ENCODE measurements at places on chromosomes 16 and 17. TPM values are rescaled to one million over a fixed set of nuclear protein-coding genes. Genes with fewer than 3 reads are reported as not detected.

DNA sequence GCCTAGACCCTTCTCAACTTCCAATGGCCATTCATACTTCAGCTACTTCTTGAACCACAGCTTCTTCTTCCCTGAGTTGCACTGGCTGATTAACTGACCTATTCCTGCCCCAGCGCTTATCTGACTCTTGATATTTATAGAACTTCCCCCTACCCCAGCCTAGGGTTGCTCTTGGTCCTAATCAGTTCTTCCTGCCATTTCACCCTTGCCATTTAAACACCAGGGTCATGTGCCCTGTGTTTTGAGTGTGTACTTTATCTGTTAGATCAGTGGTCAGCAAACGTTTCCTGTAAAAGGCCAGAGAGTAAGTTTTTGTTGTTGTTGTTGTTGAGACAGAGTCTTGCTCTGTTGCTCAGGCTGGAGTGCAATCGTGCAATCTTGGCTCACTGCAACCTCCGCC is 82.4 kb upstream of the COX10 start:
- peaks cover 5% of the 10 kb centered on the region for H3K36me3 ChIP-seq
- H3K4me3 ChIP-seq = no peak overlapping the region
- peaks cover 12% of the 10 kb centered on the region for H3K4me1 ChIP-seq
- H3K27ac ChIP-seq = no peak overlapping the region
- DNase-seq = no peak

- H3K36me3 ChIP-seq = no peaks in the 10 kb centered on the region
- no peak overlapping the region for H3K27ac ChIP-seq
- no peak for DNase-seq
Observed at GRCh38 chr17:73718912-73719311, 74.7 kb upstream of the SDK2 start.

The SULT1A2 gene
- total RNA-seq = 0.61 TPM

- H3K4me3 ChIP-seq = no peak overlapping the region
- no peak overlapping the region for H3K27ac ChIP-seq
- H3K27me3 ChIP-seq = no peaks in the 10 kb centered on the region
- no peak for DNase-seq
Observed at GRCh38 chr17:54771409-54771915, 129.2 kb upstream of the TOM1L1 start.

DNA sequence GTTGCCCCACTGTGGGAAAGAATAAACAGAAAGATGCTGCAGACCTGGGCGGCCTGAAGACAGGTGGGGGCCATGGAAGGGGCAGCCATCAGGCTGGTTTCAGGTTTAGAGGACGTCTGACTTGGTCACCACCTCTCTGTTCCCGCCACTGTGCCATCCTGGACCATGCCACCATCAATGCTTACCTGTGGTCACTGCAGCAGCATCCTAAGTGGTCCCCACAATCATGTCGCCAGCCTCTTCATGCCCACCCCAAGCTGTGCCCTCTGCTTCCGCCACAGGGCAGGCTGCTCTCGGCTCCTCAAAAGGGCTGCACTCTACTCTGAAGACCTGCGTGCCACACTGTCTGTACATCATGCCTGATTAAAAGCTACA is 10.4 kb downstream of the SMIM5 start:
- no peak overlapping the region for H3K27ac ChIP-seq
- no peaks in the 10 kb centered on the region for H3K27me3 ChIP-seq
- peaks cover 13% of the 10 kb centered on the region for H3K4me1 ChIP-seq
- H3K4me3 ChIP-seq = no peak overlapping the region
- H3K36me3 ChIP-seq = no peaks in the 10 kb centered on the region

The NDRG4 gene
- total RNA-seq = 0.14 TPM

The SHISA9 gene
- 0.11 TPM for total RNA-seq

DNA sequence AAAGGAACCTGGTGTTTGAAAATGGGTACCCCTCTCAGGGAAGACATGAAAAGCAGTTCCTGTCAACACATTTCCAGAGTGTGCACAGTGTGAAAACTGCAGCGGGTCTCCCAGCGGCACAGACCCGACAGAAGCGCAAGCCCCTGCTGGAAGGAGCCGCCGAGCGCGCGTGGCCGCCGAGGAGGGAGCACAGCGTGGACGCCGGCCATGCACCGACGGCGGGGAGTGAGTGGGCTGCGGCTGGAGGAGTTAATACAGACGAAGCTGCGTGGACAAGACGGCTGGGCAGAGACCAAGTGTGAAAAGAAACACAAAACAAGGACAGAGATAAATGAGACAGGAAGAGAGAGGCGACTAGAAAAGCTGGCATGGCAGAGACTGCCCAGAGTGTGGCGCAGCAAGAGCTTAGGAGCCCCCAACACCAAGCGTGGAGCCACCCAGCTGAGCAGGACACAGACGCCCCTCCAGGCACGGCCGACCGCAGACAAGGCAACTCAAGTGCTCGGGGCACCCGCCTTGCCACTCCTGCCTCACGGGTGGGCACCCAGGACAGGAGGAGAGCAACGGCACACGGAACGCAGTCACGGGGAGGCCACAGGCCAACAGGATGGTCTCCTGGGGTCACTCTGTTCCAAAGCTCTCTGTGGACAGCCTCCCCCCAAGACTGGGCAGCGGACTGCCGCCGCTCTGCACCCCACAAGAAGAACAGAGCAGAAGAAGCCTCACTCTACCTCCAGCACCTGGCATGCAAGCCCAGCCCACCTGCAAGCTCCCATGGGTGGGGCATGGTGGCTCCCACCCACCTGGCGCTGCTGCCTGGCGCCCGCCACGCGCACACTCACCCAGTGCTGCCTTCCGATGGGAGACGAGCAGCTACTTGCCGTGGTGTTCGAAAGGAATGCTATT is 16.5 kb downstream of the SLC16A3 start:
- peak overlapping the region; percentile 42 for H3K27ac ChIP-seq
- H3K27me3 ChIP-seq = no peaks in the 10 kb centered on the region
- no peak overlapping the region for H3K4me3 ChIP-seq
- peaks cover 26% of the 10 kb centered on the region for H3K36me3 ChIP-seq

- no peaks in the 10 kb centered on the region for H3K27me3 ChIP-seq
- no peak overlapping the region for H3K27ac ChIP-seq
- H3K4me3 ChIP-seq = no peak overlapping the region
Observed at GRCh38 chr16:28182801-28183200, 29.0 kb downstream of the XPO6 start.

The CDH11 gene
- total RNA-seq = not detected

The CHST4 gene
- not detected for total RNA-seq

The GAS2L2 gene
- total RNA-seq = not detected

The OR1A1 gene
- not detected for total RNA-seq

The ZACN gene
- total RNA-seq = 1.4 TPM

- H3K4me1 ChIP-seq = no peaks in the 10 kb centered on the region
- H3K27me3 ChIP-seq = peaks cover 24% of the 10 kb centered on the region
- H3K27ac ChIP-seq = no peak overlapping the region
- no peak overlapping the region for H3K4me3 ChIP-seq
Observed at GRCh38 chr17:74883241-74883745, 10.1 kb downstream of the FADS6 start.

DNA sequence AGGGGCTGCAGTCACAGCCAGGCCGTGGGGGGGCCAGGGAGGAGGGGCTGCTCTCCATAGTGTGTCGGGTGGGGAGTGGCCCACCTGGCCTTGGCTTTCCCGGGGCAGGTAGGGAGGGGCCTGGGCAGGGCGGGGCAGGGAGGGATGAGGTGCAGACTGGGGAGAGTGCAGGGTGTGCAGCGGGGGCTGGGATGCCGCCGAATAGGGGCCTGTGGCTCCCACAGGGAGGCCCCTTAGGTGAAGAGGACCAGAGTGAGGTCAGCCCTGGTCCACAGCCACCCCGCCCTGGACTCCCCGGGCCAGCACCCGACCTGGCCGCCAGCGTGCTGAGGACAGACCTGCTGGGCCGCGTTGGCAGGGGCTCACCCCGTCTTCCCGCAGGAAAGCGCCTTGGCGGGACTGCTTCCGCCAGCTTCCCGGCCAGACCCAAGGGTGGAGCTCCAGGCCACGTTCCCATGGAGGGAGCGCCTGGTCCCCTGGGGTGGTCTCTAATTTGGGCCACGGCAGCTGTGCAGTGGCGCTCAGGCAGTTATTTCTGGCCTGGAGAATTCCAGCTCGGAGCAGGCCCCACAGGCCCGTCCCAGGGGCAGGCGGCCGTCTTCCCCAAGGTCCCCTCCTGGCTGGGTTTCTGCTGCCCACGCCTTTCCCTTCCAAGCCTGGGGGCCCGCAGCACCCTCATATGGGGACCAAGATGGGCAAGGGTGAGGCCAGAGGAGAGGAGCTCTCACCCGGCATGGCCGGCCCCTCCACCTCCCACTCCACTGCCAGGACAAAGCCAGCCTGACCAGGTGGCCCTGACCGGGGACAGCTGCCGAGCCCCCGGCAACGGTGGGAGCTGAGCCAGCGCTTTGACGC is 27.9 kb downstream of the CACNA1H start:
- no peaks in the 10 kb centered on the region for H3K27me3 ChIP-seq

The TBL3 gene
- 39.3 TPM for total RNA-seq

The MAPK8IP3 gene
- 92.8 TPM for total RNA-seq

- no peak overlapping the region for H3K27ac ChIP-seq
- no peak for DNase-seq
- no peaks in the 10 kb centered on the region for H3K36me3 ChIP-seq
- peaks cover 3% of the 10 kb centered on the region for H3K27me3 ChIP-seq
- H3K4me3 ChIP-seq = no peak overlapping the region
Observed at GRCh38 chr17:75757086-75757681, 7.8 kb downstream of the GALK1 start.

- no peak overlapping the region for H3K4me3 ChIP-seq
- H3K27ac ChIP-seq = no peak overlapping the region
- H3K4me1 ChIP-seq = peaks cover 10% of the 10 kb centered on the region
- no peaks in the 10 kb centered on the region for H3K36me3 ChIP-seq
- no peak for DNase-seq
Observed at GRCh38 chr16:74446866-74447265, 25.6 kb upstream of the CLEC18B start.

Data from natural killer cell treated with Interleukin-12 subunit alpha and Interleukin-12 subunit beta and Interleukin-15 and Interleukin-18, amount 100 ng/mL, for 72 hours (primary cell).